ENCODE measurements at places on chromosomes 1 and 21.

- DNase-seq, result peak; percentile 90
Measured at GRCh38 chr1:55428944-55429931, 214.1 kb upstream of the USP24 start.

- no peak for DNase-seq
Measured at GRCh38 chr1:173693238-173693637, 21.5 kb upstream of the KLHL20 start.

DNA sequence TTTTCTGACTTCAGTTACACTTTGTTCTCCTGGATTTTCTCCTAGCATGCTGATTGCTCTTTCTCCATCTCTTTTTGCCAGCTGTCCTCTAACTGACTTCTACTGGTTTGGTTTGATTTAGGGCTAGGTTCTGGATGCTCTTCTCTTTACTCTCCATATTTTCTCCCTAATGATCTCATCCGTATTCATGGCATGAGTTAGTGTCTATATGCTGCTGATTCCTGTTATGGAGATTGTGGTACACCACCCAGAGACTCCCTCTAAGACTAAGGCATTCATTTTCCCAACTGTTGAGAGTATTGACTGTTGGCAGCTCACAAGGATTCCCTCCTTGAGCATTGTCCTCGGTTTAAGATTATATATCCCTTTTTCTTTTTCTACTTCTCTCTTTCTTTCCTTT is 28.9 kb downstream of the S1PR1 start:
- DNase-seq, result no peak

DNA sequence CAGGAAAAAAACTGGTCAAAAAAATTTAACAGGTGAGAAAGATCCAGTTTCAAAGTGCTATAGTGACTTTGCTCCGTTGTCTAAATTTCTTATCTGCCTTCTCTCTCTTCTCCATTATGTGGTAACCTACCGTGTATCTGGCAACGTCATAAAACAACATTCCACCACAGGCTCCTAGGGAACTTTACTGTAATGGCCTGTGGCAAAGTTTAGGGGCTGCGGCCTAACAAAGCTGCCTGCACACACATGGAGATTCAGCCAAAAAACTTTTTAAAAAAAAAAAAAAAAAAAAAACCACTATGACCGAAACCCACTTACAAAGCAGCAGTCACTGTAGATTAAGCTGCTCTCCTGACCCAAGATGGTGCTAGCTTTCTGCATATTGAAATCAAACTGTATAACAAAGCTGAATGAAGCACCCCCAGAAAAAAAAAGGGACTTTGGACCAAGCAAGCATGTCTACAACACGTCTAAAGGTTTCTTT is 202.6 kb downstream of the SLC45A1 start:
- peak; percentile 78 for DNase-seq

- DNase-seq, result peak; percentile 67
Measured at GRCh38 chr1:36855699-36856494, 178.4 kb downstream of the GRIK3 start.

DNA sequence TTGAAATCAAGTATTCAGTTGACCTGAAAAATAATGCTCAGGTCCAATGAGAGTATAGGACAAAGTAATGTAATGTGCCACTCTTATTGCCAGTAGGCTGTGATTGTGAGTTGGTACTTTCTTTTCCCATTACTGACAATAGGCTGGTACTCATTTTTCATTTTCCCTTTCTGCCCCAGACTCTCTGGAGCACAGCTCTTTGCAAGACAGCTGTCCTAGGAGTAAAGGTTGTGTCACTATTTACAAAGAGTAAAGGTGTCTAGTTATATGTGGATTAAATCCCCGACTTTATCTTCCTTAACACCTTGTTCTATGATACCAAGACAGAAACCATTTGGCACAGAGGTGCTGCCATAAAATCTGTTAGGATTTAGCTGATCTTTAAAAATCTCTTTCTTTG is 32.3 kb upstream of the RASAL2 start:
- no peak for DNase-seq

GRCh38 chr1:227763246-227764018 is 28.2 kb downstream of the SNAP47 start:
- DNase-seq, result no peak

DNA sequence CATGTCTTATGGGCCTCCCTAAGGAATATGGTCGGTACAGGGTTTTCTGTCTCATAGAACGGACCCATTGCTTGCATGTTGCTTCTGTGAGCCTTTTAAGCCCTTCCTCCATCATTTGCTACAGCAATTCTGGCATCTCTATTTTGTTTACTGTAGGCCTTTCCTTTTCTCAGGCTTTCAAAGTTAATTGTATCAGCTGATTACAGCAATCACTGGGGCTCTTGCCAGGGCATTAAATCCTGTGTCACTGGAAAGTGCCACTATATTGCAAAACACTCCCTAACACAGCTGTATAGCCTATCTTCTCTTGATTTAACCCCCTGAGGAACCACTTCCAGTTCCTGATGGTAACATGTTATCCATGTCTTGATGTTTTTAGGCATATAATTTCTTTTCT is 156.5 kb downstream of the PDE4B start:
- DNase-seq, result no peak

GRCh38 chr1:40978886-40979240 is 633 bp upstream of the CTPS1 start:
- DNase-seq, result no peak

DNA sequence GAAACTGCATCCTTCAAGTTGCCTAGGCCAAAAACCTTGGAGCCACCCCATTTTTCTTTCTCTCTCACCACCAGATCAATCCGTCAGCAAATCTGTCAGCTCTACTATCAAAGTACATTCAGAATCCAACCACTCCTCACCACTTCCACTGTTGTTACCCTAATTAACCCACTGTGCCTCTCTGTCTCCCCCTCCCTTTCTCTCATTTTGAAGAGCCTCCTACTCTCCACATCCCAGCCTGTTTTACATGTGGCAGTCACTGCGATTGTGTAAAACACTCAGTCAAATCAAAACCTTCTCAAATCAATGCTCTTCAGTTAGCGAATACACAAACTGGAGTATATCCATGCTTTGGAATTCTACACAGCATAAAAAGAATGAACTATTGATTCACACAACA is 33.1 kb downstream of the ZNF684 start:
- DNase-seq, result no peak

GRCh38 chr1:21956720-21957552 is 19.8 kb upstream of the HSPG2 start:
- no peak for DNase-seq

- no peak for DNase-seq
Measured at GRCh38 chr1:29805122-29805895, 569.0 kb downstream of the PTPRU start.

All from ELF-1 (cell line).